ENCODE measurements at places on chromosomes 6 and 20. TPM values are rescaled to one million over a fixed set of nuclear protein-coding genes. Genes with fewer than 3 reads are reported as not detected.

Gene RSPO3
- total RNA-seq = 0.36 TPM

GRCh38 chr6:14656078-14656521 is 538.5 kb downstream of the CD83 start:
- no peak for DNase-seq
- no peak overlapping the region for H3K27ac ChIP-seq
- H3K36me3 ChIP-seq = no peaks in the 10 kb centered on the region
- peaks cover 39% of the 10 kb centered on the region for H3K4me1 ChIP-seq
- no peak overlapping the region for H3K4me3 ChIP-seq

GRCh38 chr20:44810061-44810390 is 320 bp downstream of the RIMS4 start:
- H3K36me3 ChIP-seq = peaks cover 2% of the 10 kb centered on the region
- H3K27me3 ChIP-seq = peaks cover 74% of the 10 kb centered on the region
- peak overlapping the region; percentile 71 for H3K4me3 ChIP-seq
- no peak for DNase-seq
- peaks cover 6% of the 10 kb centered on the region for H3K4me1 ChIP-seq
- H3K27ac ChIP-seq = no peak overlapping the region

Gene TINAG
- not detected for total RNA-seq

Gene TBXT
- not detected for total RNA-seq

Gene ZNF165
- total RNA-seq = 9.7 TPM

Gene RFX6
- total RNA-seq = 28.7 TPM

Gene MOXD1
- total RNA-seq = 8.9 TPM

Gene TMEM244
- not detected for total RNA-seq

- H3K27ac ChIP-seq = no peak overlapping the region
- no peaks in the 10 kb centered on the region for H3K36me3 ChIP-seq
Measured at GRCh38 chr6:6631534-6632276, 43.2 kb downstream of the LY86 start.

- no peaks in the 10 kb centered on the region for H3K27me3 ChIP-seq
- H3K4me1 ChIP-seq = peaks cover 45% of the 10 kb centered on the region
- H3K27ac ChIP-seq = no peak overlapping the region
Measured at GRCh38 chr6:150622941-150623874, 23.5 kb downstream of the PLEKHG1 start.

DNA sequence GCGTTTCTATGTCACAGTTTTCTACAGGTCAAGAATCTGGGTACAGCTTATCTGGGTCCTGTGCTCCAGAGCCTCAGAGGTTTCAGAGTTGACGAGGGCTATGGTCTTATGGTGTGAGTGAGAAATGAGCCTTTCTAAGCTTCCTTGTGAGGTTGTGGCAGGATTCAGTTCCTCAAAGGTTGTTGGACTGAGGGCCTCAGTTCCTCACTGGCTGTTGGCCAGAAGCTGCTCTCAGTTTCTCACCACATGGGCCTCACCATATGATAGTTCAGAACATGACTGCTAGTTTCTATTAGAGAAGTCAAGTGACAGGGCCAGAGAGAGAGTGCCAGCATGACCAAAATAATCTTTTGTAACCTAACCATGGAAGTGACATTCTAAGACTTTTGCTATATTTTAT is 96.1 kb downstream of the NUS1 start:
- peaks cover 8% of the 10 kb centered on the region for H3K27me3 ChIP-seq
- peaks cover 1% of the 10 kb centered on the region for H3K4me1 ChIP-seq
- DNase-seq = no peak
- no peak overlapping the region for H3K27ac ChIP-seq
- H3K4me3 ChIP-seq = no peak overlapping the region
- H3K36me3 ChIP-seq = no peaks in the 10 kb centered on the region

- H3K27me3 ChIP-seq = peaks cover 12% of the 10 kb centered on the region
- no peak overlapping the region for H3K27ac ChIP-seq
- no peak overlapping the region for H3K4me3 ChIP-seq
Measured at GRCh38 chr20:44734938-44735337, 10.7 kb upstream of the KCNK15 start.
